ENCODE measurements at places on chromosomes 4 and X.

DNA sequence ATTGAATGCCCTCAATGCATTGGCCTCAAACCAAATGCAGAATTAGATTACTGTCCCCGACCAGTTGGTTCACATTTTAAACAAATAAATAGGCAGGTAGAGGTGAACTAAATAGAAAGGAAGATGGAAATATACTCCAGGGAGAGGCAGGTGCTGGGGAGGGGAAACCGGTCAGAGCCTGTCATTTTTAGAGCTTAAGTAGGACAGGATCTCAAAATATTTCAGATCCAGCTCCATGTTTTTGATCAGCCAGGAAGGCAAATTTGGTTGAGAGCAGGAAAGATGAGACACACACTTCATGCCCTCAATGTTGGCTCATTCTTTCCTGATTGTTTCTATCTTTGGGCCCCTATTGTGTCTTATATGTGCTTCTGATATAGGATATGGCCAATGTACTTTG, 206.7 kb downstream of the SHROOM3 start:
- DNase-seq, result no peak

DNA sequence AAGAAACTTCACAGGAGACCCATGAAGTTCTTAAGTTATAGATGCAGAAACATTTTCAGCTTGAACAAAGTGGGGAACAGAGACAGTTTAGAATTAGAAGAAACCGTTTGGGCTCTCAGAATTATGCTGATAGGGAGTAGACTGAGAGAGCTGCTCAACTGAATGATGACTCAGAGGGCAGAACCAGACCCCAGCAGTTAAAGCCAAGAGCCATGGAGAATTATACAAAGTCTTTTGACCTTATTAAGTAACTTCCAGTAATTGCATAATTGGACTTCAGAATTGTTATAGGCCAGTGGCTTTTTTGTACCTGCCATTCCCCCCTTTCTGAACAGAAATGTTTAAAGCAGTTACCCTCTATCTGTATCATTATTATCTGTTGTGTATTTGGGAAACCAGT, 642.1 kb downstream of the CCSER1 start:
- no peak for DNase-seq

- DNase-seq, result no peak
Measured at GRCh38 chrX:107753187-107753586, 22.4 kb downstream of the TSC22D3 start.

DNA sequence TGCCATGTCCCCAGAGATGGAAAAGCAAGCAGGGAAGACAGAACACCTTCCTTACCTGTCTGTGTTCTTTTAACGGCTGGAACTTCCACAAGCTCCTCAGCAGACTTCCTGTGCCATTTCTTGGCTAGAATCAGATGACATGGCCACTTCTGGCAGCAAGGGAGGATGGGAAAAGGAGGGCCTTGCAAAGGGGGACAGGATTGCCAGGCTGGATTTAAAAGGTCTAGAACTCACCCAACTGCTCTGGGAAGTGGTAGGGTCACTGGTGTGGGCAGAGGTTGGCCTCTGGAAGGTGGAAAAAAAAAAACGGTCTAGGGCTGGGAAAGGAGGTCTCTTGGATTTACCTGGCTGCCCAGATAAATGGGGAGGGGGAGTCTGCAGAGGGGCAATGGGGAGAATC, 1.6 kb upstream of the USP11 start:
- DNase-seq, result no peak

DNA sequence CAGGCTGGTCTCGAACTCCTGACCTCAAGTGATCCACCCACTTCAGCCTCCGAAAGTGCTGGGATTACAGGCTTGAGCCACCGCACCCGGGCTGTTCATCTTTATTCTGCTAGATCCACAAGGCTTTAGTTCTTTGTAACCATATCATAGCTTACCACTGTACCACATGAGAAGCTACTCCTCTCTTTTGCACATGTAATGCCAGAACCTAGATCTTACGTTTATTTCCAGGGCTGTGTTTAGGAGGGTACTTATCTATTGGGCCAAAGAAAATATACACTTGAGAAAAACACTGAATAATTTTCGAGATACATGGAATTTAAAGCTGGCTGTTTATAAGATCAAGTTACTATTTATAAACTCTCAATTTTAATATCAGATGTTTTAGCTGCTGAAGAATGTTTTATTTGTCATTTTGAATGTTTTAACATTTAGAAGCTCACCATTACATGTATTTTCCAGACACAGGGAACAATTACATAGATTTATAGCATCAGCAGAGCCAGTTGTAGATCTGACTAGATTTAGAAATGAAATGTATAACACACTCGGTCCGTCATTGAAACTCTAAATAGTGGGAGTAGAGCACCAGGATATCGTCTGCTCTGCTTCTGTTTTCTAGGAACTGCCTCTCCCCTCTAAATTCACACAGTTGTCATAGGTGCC, 155.3 kb upstream of the HAND2 start:
- no peak for DNase-seq

DNA sequence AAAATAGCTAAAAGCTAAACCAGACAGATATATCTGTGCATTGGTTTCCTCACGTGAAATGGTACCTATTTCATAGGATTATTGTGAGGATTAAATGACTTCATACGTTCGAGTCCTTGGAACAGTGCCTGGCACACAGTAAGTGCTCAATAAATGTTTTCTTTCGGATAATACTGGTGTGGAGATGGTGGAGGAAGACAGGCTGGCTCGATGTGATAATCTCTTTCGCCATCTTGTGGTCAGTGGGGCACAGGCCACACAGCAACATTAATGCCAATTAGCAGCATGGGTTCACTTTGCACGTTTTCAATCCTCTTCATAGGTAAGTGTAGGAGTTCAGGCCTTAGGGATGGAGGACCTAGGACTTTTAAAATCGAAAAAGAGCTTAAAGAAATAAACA, 9.3 kb downstream of the PAGE4 start:
- no peak for DNase-seq
